A172 (cell line): ENCODE measurements at places on chromosomes 12 and 14. TPM values are rescaled to one million over a fixed set of nuclear protein-coding genes. Genes with fewer than 3 reads are reported as not detected.

DNA sequence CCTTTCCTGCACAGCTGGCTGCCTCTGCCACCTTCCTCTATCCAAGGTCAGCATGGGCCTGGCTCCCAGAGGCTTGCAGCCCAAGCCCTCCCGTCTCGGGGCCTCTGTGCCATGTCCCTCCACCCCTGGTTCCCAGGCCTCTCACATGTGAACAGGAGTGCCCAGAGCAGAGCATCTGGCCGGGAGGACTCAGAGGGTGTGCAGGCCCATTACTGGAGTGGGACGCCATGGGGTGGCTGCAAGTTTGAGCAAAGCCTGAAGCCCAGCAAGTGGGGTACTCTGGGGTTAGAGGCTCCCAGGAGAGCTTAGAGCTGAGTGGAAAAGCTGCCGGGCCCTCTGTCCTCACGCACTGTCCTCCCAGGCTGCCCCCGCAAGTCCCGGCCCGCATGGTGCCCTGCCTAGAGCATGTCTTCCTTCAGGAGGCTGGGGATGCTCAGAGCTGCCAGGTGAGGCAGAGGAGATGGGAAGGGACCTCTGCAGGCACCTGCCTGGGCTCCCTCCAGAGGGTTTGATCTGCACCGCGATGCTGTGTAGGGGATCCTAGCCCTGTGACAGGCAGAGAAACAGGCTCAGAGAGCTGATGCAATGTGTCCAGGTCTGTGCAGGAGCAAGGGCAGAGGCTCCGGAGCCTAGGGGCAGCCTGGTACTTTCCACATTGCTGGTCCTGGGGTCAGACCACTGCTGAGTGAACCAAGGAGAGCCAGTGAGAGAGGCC lies 39.8 kb downstream of the DIO3 start:
- no peak for DNase-seq

DNA sequence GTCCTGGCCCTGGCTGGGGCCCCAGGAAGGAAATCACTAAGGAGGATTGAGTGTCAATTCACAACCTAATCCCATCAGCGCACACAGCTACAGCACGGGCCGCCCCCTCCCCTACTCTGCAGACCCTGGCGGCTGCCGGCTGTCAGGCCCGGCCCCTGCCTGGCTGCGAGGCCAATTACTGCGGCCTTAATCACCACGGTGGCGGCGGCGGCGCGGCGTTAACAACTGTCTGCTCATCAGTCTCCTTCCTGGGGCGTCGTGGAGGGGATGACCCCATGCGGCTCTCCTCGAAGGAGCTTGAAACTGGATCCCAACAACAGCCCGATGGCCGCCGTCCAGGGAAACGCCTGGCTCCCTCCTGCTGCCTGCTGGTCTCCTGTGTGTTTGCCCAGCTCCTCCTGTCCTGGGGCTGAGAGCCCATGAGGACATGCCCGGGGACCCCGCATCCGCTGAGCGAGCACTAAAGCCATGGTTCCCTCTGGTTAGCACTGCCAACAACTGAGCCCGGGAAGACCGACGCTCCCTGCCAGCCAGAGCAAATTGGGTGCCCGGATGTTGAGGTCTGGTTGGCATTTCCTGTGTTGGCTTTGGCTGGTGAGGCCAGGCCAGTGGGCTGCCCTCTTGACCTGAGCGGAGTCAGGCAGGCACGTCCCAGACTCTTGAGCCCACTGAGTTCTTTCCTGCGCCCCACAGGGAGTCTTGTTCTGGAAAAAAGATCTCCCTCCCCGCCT lies 21.8 kb upstream of the EIF2B2 start:
- DNase-seq, result peak; percentile 86

DNA sequence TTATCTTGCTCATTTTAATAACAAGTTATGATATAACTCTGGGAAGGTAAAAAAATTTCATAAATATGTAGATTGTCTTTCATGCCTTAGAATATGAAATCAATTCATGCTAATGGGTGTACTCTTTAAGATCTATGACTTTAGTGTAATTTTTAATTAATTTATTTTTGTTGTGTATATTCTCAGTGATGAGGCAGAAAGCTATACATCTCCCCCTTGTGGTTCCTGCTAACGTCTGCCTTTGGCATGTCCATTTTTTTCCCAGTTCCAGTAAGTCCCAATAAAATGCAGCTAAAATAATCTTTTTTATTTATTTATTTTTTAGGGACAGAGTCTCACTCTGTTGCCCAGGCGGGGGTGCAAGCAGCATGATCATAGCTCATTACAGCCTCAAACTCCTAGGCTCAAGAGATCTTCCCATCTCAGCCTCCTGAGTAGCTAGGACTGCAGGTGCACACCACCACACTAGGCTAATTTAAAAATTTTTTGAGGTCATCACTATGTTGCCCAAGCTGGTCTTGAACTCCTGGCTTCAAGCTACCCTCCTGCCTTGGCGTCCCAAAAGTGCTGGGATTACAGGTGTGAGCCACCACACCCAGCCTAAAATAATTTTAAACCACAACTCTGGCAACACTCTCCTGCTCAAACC lies 3.3 kb upstream of the CHURC1 start:
- peak; percentile 10 for DNase-seq

DNA sequence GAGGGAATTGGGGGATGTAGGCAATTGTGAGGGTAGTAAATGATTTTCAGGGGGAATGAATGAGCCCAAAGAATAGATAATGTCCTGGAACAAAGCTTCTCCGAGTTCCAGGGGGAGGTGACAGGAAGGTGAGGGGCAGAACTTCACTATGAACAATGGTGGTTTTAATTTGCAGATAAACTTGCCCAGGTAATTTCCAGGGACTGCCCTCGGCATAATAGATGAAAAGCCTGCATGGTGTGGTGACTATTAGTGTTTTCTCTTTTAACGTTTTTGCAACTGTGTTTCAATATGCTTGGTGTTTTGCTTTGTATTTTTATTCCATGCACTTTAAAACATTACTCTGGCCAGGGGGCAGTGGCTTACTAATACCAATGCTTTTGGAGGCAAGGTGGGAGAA lies 325.2 kb upstream of the RGS6 start:
- no peak for DNase-seq

DNA sequence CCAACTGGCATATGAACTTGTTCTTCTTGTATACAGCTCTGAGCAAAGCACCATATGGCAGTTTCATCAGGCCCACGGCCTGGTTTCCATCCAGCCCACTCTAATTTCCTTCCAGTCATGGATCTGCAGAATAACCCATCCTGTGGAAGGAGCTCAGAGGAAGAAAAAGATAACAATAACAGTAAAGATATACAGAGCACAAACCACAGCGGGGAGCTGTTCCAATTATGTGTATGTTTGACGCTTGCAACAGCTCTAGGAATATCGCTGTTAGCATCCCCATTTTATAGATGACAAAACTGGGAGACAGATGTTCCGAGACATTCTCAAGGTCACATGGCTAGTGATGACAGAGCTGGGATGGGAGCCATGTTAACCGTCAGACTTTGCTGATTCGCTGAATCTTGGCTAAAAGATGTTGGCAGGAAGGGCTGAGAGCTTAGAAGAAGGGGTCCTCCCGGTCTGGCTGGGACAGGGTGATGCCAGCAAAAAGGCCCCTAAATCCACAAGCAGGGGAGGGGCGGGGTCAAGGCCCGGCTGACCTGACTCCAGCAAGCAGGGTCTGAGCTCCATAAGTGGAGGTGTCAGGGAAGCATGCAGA lies 34.4 kb upstream of the CIPC start:
- no peak for DNase-seq

The FBLN5 gene
- total RNA-seq, result 2.6 and 8.6 TPM in 2 replicates

The LMO3 gene
- not detected in 2 replicates for total RNA-seq

The MYF6 gene
- total RNA-seq, result not detected in 2 replicates

The PTPRR gene
- total RNA-seq, result 35.8 and 41.5 TPM in 2 replicates

The KRT8 gene
- 287 and 407 TPM in 2 replicates for total RNA-seq

GRCh38 chr12:122895704-122896636 lies at the start of gene VPS37B:
TSS of gene VPS37B (minus strand) at chr12:122896124. CDS start at chr12:122896062, 62 bp downstream.
- DNase-seq, result peak; percentile 75

The DICER1 gene
- total RNA-seq, result 22.8 and 65.8 TPM in 2 replicates

- no peak for DNase-seq
Observed at GRCh38 chr12:57513266-57513665, 7.0 kb downstream of the DDIT3 start.
